ENCODE measurements at places on chromosomes 16 and 17.

DNA sequence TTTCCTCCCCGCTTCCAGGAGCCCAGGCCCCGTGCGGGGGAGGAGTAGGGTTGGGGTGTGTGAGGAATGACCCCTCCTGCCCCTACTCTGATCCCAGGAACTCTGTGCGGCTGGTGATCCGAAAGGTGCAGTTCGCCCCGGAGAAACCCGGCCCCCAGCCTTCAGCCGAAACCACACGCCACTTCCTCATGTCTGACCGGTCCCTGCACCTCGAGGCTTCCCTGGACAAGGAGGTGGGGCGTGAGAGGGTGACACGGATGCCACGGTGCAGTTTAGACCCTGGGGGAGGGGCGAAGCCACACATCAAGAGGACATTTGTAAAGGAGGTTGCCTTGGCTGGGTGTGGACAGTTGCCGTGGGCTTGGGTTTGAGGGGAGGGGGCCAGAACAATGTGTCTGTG lies 7.4 kb downstream of the ARRB2 start:
- no peak for DNase-seq

- no peak for DNase-seq
Measured at GRCh38 chr17:8018436-8018835, 16.0 kb downstream of the GUCY2D start.

- DNase-seq: no peak
Measured at GRCh38 chr16:66705790-66706505, 9.4 kb upstream of the CMTM4 start.

GRCh38 chr16:27879601-27880247 lies 183.8 kb downstream of the GSG1L start:
- DNase-seq: no peak

DNA sequence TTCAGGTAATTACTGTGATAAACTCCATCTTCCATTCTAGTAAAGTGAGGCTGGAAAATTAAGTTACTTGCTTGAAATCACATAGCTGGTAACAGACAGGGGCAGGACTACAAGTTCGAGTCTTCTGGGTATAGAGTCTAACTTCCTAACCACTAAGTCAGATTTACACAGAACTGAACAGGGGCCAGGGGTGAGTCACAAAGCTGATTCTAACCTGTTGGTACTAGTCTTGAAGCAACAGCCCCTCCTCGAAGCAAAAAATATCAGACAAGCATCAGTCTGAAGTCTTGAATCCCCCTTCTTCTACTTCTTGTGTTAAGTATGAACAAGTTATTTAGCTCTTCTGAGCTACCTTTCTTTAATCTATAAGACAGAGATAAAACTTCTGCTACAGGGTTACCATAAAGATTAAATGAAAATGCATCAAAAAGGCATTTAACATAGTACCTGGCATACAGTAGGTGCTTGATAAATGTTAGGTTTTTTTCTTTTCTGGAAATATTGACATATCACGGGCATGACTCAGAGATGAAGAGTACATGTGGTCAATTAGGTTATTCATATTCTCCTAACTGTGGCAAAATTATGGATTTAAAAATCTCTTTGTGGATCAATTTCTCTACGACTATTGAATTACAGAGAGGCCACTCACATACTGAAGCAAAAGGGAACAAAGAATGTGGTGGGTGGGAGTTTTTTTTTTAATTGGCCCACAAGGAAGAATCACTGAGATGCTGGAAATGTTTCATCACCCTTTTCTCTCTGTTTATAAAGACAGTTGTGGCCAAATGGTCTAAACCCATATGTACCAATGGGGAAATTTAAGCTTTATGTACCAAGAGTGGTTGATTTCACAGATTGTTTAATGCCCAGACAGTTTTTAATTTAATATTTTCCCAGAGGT lies 266.9 kb upstream of the DYNLRB2 start:
- no peak for DNase-seq

DNA sequence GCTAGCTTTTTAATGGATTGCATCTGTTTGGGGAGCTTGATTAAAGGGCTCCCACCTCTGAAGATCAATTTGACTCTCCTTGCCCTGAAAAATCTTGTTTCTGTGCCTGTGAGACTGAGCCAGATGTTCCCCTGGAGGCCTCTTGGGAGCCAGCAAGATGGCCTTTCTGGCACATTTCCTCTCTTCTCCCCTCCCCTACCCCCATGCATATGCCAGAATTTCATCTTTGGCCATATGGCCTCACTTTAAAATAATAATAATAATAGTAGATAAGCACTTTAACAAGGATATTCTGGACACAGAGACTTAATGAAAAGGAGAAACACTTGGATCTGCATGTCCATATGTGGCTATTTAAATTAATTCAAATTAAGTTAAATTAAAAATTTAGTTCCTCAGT lies 144.1 kb upstream of the CES5A start:
- DNase-seq: peak; percentile 45

DNA sequence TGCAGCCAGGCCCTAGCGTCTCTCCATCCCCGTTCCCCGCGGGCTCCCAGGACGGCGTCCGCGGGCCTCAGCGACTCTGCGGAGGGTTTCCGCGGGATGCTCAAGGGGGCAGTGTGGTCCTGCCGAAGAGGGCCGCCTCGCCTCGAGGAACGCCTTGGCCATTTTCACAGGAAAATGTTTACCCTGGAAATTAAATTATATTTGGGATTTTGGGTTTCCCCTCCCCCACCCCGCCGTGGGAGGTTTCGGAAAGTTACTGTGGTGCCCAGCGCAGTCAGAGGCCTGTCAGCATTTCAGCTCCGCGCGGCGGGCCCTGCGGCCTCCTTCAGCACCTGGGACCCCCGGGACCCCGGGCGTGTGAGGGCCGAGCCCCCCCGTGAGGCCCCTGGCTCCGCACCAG lies 94.5 kb downstream of the PCTP start:
- DNase-seq: no peak

DNA sequence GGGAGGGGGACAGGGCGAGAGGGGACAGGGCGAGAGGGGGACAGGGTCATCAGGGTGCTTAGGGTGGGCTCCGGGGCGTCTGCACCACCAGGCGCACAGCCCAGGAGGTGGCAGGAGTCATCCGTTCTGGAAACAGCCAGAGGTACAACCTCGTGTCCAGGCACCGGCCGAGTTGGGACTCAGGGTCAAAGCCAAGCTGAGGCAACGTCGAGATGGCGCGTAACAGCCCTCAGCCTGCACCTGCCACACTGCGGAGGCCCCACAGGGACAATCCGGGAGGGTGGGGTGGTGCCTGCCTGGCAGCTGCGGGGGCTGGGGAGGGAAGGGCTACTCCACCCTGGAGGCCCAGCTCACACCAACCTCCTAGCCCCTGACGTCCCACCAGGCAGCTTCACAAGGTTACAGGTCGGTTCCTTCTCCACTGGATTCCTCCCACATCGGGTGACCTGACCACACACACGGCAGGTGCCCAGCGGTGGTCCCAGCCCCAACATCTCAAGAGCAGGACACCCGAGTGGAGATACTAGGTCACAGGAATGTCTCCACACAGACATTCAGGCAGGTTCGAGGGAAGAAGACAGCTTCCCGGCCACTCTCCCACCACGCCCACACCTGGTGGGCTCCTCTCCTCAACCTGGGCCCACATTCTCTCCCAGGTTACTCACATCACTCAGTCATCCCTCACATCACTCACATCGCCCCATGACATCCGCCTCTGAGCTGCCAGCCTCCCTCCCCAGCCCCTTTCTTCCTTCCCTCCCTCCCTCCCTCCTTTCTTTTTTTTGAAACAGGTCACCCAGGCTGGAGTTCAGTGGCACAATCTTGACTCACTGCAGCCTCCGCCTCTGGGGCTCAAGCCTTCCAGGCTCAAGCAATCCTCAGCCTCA lies 47.3 kb downstream of the RPH3AL start:
- no peak for DNase-seq

- no peak for DNase-seq
Measured at GRCh38 chr17:81002013-81002384, 10.4 kb downstream of the CHMP6 start.

GRCh38 chr16:84932681-84933080 lies 78.7 kb downstream of the ZDHHC7 start:
- DNase-seq: no peak

- DNase-seq: no peak
Measured at GRCh38 chr16:50440991-50441390, 72.2 kb upstream of the BRD7 start.

DNA sequence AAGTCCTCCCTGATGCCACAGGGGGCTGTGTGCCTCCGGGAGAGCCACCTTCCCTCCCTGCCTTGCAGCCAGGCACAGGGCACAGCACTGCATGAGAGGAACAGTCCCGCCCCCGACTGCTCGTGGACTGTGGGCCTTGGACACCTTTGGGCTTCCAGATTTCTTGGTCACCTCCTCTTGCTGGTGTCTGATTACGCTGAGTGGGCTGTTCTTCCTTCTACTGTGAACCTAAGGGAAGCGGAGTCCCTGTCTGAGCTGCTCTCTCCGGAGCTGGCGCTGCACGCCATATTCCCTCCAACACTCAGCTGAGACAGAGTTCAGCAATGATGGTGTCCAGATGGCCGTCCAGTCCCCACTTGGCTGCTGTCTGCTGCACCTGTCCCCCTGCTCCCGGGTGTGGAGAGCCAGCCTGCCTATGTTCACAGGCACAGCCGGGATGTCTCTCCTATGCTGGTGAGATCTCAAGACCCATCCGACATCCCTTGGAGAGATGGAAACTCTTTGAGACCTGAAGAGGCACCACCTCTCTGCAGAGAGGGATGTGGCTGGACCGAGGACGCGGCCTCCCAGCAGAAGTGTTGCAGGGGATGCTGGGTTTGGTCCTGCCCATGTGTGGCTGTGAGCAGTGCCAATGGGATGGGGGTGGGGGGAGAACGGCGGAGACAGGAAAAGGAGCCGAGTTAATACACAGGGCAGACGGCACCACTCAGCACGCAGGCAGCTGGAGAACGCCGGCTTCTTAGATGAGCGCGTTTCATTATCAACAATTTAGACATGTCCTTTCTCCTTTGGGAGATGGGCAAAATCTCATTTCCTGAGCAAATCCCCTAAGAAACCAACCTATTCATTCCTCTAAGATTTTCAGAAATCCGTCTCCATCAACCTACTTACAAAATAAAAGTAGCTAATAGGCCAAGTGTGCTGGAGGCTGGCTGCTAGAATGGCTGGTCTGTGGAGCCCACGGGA lies 171.9 kb downstream of the ENGASE start:
- no peak for DNase-seq

DNA sequence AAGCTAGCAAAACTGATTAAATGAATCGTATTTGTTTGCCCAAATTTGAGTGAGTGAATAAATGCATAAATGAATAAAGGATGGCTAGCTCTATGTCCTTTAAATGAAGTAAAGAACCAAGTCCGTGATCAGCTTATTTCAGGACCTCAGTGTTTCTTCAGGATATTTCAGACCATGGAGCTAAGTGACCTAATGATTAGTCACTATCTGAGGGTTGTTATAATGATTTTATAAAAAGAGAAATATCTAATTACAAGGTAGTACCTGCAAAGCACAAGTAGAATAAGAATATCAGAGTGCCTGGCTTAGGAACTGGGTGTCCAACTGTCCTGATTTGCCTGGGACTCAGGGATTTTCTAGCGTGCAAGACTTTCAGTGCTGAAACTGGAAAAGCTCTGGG lies 12.5 kb downstream of the KCNJ2 start:
- DNase-seq: no peak

DNA sequence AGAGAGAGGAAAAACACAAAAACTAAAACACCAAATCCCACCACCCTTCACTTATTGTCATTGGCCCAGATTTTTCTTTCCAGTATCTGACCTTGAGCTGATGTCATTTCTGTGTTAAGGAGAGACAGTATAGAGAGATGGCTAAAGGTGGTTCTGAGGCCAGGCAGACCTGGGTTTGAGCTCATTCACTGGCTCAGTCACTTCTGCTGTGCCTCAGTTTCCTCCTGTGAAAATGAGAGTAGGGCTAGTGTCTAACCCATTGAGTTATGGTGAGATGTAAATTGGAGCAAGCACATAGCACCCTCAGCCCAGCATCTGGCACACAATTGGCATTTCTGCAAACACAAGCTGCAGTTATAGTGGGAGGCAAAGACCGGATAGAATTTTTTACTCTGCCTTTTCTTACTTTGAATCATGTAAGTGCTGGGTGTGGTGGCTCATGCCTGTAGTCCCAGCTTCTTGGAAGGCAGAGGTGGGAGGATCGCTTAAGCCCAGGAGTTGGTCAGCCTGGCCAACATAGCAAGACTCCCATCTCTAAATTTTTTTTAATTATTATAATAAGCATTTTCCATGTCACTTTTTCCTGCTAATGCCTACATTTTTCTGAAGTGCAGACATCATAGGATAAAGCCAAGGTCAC lies 6.4 kb upstream of the KIFC3 start:
- DNase-seq: no peak

- no peak for DNase-seq
Measured at GRCh38 chr16:64425381-64425780, 696.5 kb downstream of the CDH11 start.

DNA sequence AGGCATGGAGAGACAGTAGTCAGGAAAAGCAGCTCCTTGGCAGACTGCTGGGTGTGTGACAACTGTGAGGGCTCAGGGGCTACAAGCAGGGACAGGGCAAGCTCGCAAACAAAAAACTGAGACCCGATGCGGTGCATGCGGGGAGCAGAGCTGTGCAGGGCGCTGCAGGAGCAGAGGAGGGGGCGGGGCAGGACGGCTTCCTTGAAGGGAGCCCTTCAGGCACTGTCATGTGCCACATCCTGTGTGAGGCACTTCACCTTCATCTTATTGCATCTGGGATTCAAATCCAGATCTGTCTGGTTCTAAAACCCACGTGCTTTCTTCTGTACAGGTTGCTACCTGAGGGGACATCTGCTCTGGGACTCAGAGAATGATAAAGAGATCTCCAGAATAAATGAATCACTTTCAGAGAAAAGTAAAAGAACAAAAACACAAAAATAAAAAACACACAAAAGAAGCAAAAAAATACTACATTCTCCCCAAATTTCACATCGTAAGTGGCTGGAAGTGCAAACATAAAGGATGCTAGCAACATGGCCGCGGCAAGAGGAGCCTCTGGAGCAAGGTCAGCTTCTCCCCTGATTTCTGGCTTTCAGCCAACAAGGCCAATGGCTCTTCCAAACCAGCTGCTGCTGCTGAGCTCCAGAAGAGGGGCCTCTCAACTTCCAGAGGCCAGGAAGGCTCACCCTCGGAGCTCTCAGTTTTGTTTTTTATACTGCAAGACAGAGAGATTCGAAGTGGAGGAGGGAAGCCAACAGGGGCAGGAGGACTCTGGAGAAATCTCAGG lies 14.2 kb downstream of the LYRM9 start:
- no peak for DNase-seq

GRCh38 chr16:19705843-19706242 lies 12.2 kb downstream of the KNOP1 start:
- DNase-seq: no peak

- no peak for DNase-seq
Measured at GRCh38 chr17:40491486-40491885, 9.9 kb downstream of the TNS4 start.

- DNase-seq: no peak
Measured at GRCh38 chr17:75163074-75163473, 8.8 kb upstream of the JPT1 start.

DNA sequence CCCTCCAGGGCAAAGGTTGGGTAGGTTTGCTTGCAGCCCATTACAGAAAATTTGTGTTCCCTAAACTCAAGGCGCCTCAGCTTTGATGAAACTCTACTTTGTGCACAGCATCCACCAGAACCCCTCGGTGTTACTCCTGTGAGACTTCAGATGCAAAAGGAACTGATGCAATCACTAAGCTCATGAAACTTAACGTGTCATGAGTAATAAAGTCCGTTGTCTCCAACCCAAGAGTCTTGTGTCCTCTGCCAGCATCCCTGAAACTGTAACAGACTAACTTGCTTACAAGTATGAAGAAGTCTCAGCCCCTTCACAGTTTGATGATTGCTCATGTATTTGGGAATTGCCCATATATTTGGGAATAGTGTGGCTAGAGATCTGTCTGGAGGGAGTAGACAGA lies 74.8 kb upstream of the MARCHF10 start:
- no peak for DNase-seq
